ENCODE measurements at places on chromosomes 1 and 21. TPM values are rescaled to one million over a fixed set of nuclear protein-coding genes. Genes with fewer than 3 reads are reported as not detected.

- peak; percentile 83 for DNase-seq
Measured at GRCh38 chr1:222712253-222713090, at the start of the genes AIDA and BROX. AIDA (minus strand) TSS chr1:222712491; CDS start chr1:222712317, 174 bp downstream. BROX (plus strand) TSS chr1:222712564; CDS start chr1:222715700, 3,136 bp downstream.

NR1I3 gene
- not detected for total RNA-seq

GRCh38 chr1:223621312-223621734, 44.2 kb downstream of the CAPN8 start:
- no peak for DNase-seq

DNA sequence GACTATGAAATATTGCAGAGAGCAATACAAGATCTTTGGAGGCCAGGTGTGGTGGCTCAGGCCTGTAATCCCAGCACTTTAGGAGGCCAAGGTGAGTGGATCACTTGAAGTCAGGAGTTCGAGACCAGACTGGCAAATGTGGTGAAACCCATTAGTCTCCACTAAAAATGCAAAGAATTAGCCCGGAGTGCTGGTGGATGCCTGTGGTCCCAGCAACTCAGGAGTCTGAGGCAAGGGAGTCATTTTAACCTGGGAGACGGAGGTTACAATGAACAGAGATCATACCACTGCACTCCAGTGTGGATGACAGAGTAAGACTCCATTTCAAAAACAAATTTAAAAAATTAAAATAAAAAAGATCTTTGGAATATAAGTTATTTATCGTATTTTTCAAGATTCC, 76.6 kb downstream of the PRKAB2 start:
- DNase-seq: no peak

GRCh38 chr1:173364827-173365226, 112.3 kb upstream of the PRDX6 start:
- DNase-seq: no peak

GRCh38 chr1:89771991-89772560, 48.8 kb upstream of the LRRC8D start:
- no peak for DNase-seq

DNA sequence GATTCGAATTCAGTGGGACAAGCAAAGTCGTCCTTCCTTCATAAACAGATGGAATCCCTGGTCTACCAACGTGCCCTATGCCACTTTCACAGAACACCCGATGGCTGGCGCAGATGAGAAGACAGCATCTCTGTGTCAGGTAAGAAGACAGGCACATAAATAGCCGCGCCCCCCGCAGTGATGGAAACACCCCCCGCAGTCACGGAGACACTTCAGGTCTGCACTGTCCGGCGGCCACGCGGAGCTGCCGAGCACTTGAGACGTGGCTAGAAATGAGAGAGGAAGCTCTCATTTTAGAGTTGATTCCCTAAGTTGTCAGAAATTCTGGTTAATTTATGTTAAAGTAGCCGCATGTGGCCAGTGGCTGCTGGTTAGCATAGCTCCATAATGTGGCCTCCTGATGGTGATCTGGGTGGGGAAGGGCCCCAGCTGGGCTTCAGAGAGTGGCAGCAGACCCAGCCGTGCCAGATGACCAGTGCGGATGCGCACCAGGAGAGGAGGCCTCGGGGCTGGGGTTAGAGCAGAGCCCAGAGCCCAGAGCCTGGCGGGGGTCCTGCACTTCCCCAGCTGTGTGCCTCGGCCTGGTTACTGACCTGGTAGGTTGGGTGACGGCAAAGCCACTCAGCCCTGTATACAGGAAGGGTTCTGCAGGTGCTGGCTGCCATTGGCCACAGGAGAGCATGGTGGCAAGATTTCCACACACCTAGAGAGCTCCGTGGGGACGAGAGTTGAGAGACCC, 2.9 kb downstream of the TPRG1L start:
- DNase-seq: no peak

GRCh38 chr1:109761227-109762038, 2.3 kb downstream of the EPS8L3 start:
- DNase-seq: no peak

DNA sequence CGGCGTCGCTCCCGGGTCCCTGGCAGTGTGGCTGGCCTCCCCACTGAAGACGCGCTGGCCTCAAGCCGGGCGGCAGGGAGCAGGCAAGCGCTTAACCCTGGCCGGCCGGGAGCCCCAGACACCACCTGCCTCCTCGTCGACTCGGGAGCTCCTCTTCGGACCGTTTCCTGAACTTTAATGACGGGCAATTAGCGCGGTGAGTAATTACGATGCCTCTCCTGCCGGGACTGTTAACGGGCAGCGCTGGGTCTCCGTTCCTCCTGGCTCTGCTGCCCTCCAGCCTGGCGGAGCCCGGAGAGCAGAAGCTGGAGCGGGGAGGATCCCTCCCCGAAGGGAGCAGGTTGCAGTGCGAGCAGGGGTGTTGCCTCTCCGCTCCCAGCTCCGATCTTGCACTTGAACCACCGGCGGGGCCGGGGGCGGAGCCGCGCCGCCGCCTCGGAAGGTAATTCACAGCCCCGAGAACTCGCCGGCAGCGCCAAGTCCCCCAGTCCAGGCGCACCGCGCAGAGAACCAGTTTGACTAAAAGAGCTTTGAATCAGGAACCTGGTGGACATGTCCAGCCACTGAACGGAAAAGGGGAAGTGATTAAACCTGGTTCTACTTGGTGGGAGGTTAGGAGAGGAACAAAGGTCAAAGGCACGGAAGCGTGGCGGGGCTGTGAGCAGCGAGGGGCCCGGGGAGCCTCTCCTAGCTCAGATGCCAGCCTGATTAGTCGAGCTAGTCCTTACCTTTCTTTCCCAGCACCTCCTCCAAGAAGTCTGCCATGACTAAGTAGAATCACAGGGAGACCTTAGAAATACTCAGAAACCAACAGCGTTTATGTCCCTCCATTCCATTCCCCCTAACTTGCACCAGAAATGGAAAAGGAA, 18.3 kb upstream of the PLEKHA6 start:
- DNase-seq: peak; percentile 59

GRCh38 chr1:155069551-155070157, 6.1 kb downstream of the EFNA4 start:
- no peak for DNase-seq

TSPAN2 gene
- total RNA-seq: 1.4 TPM

DNA sequence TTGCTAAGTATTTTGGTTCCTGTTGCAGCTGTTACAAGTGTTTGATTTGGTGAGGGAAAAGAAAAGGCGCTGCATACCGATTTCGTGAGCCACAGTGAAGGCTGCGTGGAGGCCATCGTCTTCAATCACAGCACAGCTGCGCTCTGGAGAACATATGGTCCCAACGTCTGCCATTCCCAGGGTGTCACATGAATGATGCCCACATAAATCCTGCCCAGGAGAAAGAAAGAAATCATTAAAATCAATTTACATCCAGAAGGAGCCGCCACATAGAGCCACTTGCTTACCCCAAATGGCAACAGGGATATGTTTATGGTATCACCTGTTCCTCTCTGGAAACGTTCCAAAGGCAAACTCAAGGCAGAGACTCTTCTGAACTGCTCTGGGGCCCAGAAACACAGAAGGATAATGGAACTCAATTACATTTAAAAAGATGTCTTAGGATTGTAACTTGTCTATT, 12.2 kb downstream of the ADAMTS5 start:
- DNase-seq: no peak

NCMAP gene
- not detected for total RNA-seq

- DNase-seq: peak; percentile 2
Measured at GRCh38 chr1:79711001-79711431, 704.5 kb upstream of the ADGRL4 start.

MMP23B gene
- total RNA-seq: 0.27 TPM

ERICH3 gene
- not detected for total RNA-seq

- DNase-seq: peak; percentile 77
Measured at GRCh38 chr1:6259491-6260362, 1.2 kb downstream of the GPR153 start.

ALX3 gene
- total RNA-seq: not detected

KRTAP13-2 gene
- not detected for total RNA-seq

KCND3 gene
- total RNA-seq: not detected

DNA sequence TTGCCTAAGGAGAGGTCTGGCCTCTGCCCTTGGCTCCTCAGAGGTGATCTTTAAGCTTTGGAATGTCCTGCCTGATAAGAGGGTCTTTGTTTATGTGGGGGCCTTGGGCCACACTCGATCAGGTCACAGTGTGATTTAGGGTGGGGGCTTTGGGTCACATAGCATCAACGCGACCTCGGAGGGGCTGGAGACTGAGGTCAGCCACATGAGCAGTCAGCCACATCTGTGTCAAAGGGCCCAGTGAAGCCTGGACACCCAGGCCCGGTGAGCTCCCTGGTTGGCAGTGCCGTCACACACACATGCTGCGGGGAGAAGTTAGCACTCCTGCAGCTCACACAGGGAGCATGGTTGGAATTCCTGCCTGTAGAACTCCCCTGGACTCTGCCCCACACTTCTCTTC, 345.0 kb downstream of the NPHP4 start:
- no peak for DNase-seq

SMCP gene
- not detected for total RNA-seq

ST6GALNAC5 gene
- total RNA-seq: 2.0 TPM

- DNase-seq: peak; percentile 57
Measured at GRCh38 chr1:170520601-170521000, 11.4 kb upstream of the GORAB start.

LAPTM5 gene
- 3.4 TPM for total RNA-seq

- no peak for DNase-seq
Measured at GRCh38 chr1:184000321-184000720, 37.2 kb downstream of the COLGALT2 start.

DNA sequence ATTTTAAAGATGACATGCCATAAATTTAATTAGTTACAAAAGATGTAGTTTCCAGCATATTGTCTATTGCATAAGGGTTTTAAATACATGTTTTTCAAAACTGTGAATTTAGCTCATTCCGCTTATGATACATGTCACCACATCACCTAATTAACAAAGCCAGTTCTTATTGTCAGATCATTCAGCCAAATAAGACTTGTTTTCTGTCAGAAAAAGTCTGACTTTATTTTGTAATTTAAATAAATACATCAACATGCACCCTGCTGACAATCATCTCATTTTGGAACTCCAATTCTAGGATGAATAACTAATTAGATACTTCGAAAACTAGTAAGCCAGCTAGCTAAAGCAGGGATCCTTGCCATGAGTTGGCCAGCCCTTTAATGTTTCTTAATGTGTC, 110.9 kb upstream of the APP start:
- DNase-seq: no peak

DNA sequence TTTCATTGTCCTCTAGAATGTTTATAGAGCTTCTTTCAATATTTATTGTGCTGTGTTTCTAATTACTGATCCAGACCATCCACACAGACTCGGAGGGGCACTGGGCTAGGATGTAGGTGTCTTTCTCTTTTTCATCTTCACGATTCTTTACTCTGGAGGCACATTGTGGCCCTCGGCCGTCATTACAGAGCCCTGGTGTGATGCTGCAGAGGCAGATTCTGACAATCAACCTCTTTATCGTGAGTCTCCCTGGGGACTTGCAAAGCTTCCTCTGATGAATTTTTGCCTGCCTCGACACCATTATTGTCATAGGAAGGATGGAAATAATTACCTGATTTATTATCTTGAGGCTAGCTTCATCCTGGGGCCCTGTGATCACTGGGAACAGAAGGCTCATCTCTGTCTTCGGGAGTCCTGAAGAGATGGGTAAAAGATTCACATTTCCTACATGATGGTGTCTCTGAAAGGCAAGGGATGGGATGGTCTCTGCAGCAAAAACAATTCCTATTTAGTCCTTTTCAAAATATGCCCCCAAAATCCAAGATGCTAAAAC, 89.4 kb downstream of the SEC16B start:
- DNase-seq: no peak

DNA sequence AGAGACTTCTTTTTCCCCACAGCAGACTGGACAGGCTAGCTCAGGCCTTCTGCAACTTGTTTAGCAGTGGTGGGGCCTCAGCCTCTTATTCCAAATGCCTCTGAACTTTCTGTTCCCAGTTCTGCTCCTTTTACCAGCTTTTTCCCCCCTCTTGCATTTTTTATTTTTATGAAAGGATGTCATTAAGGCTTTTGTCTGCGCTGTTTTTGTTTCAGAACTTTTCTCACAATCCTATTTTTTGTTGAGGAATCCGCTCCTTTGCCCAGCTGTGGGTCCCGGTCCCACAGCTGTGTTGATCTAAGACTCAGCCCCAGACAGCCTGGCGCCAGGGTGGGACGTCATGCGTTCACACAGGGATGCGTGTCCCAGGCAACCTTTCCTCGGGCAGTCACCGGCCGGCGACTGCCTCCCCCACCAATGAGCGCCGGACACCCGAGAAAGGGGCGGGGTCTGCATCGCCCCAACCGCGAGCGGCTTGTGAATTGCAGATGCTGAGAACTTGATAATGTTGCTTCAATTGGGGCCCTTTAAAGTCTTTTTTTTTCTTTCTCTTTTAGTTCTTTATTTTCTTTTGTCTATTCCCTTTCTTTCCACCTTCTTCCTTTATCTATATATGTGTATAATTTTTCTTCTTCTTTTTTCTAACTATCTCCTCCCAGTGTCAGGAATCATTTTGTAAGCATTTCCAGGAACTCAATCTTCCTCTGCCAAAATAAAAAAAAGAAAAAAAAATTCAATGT, 3.0 kb upstream of the ID3 start:
- peak; percentile 99 for DNase-seq

DNA sequence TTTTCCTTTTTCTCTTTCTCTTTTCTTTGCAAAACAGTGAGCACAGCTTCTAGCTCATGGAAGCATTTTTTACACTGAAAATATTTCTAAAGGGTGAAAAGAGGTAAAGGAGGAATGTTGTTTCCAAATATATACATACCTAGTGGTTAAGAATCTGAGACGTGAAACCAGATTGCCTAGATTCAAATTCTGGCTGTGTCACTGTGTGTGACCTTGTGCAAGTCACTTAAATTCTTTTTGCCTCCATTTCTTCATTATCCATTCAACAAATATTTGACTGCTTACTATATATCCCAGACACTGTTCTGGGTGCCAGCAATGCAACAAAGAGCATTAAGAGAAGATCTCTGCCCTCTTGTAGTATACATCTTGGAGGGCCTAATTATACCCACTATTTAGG, 53.3 kb downstream of the ZFYVE9 start:
- no peak for DNase-seq

KIF21B gene
- total RNA-seq: 1.2 TPM

GRCh38 chr1:246216906-246217305, 290.2 kb downstream of the SMYD3 start:
- no peak for DNase-seq

DNA sequence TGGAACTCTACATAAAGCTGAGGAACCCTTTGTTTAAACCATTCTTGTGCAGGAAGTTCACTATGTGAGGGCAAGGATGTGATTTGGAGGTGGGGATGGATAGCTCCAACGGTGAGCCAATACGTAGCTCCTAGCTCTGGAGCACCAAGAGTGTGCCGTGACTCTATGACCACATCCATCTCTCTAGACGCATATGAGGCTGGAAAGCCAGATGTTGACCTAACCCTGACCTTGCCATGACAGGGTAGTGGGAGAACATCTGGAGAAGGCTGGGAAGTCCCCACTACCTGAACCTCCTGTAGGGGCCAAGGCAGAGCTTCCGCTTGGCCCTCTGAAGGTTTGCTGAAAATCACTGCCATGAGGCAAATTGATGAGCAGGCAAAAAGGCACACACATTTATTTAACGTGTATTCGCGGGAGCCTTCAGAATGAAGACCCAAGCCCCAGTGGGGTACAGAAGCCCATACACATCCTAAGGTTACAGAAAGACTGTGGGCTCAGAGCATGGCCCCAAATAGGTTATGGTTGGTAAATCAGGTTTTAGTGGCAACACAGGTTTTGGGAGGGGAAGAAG, 43.4 kb downstream of the EIF2D start:
- no peak for DNase-seq

FCRL1 gene
- total RNA-seq: not detected

- peak; percentile 51 for DNase-seq
Measured at GRCh38 chr1:15188678-15189077, 35.1 kb downstream of the TMEM51 start.

GRCh38 chr1:19734056-19734455, 65.7 kb downstream of the TMCO4 start:
- no peak for DNase-seq

- peak; percentile 94 for DNase-seq
Measured at GRCh38 chr1:201719812-201720521, 109.0 kb upstream of the IPO9 start.
